ENCODE measurements at places on chromosomes 1 and 21. TPM values are rescaled to one million over a fixed set of nuclear protein-coding genes. Genes with fewer than 3 reads are reported as not detected.

Gene CFHR1
- not detected for polyA plus RNA-seq

Gene RHBG
- polyA plus RNA-seq = not detected

Gene PIK3C2B
- polyA plus RNA-seq = 15.6 TPM

Gene AADACL4
- polyA plus RNA-seq = not detected

Gene KDF1
- polyA plus RNA-seq = 17.2 TPM

Gene CNIH3
- 4.0 TPM for polyA plus RNA-seq

Gene LDLRAD2
- not detected for polyA plus RNA-seq

Gene CCT3
- polyA plus RNA-seq = 378 TPM

Gene TRIM17
- 0.61 TPM for polyA plus RNA-seq

Gene NUDT4B
- polyA plus RNA-seq = 2.3 TPM

Gene CFHR3
- not detected for polyA plus RNA-seq

Gene PERM1
- not detected for polyA plus RNA-seq

Gene KCNT2
- polyA plus RNA-seq = 2.0 TPM

Gene IL23R
- polyA plus RNA-seq = not detected

Gene KRTAP19-3
- not detected for polyA plus RNA-seq

Gene CEP350
- polyA plus RNA-seq = 4.9 TPM

Gene ITLN2
- not detected for polyA plus RNA-seq

Gene MCOLN2
- polyA plus RNA-seq = not detected

Gene SEMA6C
- 54.0 TPM for polyA plus RNA-seq

Gene PRAMEF4
- not detected for polyA plus RNA-seq

Gene FNDC10
- 21.7 TPM for polyA plus RNA-seq

Gene RPTN
- not detected for polyA plus RNA-seq

Gene IGFN1
- polyA plus RNA-seq = 0.03 TPM

Gene NR0B2
- 28.6 TPM for polyA plus RNA-seq

Gene COA7
- polyA plus RNA-seq = 11.9 TPM

Gene ACTL8
- polyA plus RNA-seq = not detected

Gene LIN28A
- not detected for polyA plus RNA-seq

Gene VWA1
- polyA plus RNA-seq = 108 TPM

Gene KDM5B
- polyA plus RNA-seq = 61.5 TPM

Gene ACTN2
- polyA plus RNA-seq = 7.3 TPM

Gene THEMIS2
- 9.0 TPM for polyA plus RNA-seq

Gene CFAP74
- polyA plus RNA-seq = 0.93 TPM

Data from brain (organoid and tissue), 16 donors.